ENCODE measurements at places on chromosomes 11 and 22.

DNA sequence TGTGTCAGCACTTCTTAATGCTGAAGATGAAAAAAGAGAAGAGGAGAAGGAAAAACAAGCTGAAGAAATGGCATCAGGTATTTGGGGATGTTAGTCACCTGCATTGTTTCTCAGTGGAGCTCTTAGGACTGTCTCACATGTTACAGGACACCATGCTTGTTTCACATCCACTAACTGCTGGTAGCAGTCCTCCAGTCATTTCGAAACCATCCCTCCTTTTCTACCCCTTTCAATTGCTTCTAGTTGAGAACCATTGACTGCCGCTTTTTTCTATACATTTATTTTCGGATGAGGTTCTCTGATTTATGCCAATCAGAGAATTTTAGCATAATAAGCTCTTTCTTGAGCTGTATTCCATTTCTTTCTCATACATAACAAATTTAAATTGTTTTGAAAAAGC lies 21.5 kb downstream of the BIRC2 start:
- DNase-seq, result no peak

DNA sequence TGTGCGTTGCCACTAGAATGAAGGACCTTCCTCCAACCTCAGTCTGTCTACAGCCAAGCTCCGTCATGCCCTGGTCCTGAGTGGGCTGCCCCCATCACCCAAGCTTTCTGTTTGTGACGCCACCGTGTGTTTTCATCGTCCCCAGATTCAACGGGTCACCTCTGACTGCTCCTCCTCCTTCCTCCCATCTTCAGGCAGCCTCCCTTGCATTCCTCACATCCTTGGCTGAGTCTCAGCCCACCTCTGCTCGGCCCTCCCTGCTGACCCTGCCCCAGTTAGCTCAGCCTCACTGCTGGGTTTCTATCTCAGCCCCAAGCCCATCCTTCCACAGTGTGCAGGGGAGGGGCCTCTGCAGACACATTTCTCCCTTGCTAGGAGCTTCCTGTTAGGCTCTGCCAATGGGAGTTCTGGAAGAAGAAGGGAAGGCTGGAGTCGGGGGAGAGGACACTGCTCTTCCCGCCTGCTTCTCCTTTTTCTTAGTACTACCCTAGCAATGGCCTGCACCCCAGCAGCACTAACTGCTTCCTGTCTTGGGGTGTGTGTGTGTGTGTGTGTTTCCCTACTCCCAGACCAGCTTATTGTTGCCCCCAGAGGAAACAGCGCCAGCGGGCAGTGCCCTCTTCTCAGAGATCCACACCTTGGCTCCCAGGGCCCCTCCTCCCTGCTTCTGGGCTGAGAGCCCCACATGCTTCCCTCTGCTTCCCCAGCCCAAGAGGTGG lies 5.2 kb downstream of the IFT27 start:
- DNase-seq, result no peak

- DNase-seq, result no peak
Measured at GRCh38 chr22:19707347-19708290, 6.7 kb upstream of the SEPTIN5 start.

DNA sequence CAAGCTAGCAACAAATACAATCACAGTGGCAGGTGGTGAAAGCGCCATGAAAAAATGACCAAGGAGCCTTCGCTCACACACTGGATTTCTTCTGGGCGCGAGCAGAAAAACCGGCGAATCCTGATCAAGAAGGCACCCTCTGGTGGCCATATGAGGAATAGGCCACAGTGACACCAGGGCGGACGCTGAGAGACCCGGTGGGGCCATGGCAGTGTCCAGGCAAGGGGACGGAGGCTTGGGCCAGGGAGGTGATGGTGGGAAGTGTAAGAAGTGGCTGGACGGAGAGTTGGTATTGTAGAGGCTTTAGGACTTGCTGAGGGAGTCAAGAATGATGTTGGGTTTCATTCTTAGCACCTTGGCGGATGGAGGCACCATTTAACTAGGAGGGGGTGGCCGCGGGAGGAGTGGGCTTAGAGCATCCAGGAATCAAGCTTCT lies 16.9 kb upstream of the RAC2 start:
- peak; percentile 73 for DNase-seq

- DNase-seq, result no peak
Measured at GRCh38 chr11:68373189-68373814, 60.9 kb downstream of the LRP5 start.

DNA sequence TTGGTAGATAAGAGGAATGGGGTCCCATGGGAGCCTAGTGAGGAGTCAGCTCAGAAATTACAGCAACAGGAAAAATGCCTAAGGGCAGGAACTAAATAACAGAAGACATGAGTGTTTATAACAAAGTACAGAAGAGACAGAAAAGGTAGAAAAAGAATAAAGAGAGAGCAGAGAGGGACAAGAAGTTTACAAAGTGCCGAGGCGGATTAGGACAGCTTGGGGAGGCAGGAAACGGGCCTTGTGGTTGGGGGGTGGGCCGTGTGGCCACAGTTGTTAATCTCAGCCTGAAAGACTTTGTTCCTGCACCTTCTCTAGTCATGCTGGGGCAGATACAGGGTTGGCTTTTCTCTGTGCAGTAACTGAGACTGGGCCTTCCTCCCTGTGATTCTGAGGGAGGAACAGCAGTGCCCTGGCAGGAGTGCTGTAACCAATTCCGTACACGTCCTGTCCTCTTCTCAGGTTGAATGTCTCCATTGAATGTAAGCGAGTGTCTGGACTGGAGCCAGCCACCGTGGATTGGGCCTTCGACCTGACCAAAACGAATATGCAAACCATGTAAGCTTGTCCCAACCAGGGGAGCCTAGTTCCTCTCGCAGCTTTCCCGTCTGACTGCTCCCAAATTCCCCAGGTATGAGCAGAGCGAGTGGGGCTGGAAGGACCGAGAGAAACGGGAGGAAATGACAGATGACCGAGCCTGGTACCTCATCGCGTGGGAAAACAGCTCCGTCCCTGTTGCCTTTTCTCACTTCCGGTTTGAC lies 13.2 kb downstream of the NAA40 start:
- no peak for DNase-seq

DNA sequence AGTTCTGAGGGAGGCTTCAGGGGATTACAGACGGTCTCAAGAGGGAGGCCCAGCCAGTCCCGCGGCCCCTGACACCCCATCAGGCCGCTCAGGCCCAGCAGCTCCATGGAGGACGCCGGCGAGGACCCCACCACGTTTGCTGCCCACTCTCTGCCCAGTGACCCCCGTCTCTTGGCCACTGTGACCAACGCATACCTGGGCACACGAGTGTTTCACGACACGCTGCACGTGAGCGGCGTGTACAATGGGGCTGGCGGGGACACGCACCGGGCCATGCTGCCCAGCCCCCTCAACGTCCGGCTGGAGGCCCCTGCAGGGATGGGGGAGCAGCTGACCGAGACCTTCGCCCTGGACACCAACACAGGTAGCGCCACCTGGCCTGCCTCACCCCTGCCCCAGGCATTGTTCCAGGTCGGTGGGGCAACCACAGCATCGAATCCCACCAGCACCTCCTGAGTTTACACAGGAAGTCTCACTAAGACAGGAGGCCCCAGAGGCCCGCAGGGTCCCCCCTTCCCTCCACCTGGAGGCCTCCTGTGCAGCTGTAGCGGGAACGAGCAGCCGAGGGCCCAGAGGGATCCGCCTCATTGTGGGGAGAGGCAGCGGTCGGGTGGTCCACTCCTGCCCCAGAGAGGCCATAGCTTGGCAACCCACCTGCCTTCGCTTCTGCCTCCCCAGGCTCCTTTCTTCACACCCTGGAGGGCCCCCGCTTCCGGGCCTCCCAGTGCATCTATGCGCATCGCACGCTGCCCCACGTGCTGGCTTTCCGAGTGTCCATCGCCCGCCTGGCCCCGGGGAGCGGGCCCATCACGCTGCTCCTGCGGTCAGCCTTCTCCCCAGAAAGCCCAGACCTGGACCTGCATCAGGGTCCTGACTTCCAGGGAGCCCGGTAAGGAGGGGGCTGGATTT lies 1.0 kb downstream of the PGGHG start:
- no peak for DNase-seq

- no peak for DNase-seq
Measured at GRCh38 chr11:101555366-101555765, 28.4 kb downstream of the TRPC6 start.

DNA sequence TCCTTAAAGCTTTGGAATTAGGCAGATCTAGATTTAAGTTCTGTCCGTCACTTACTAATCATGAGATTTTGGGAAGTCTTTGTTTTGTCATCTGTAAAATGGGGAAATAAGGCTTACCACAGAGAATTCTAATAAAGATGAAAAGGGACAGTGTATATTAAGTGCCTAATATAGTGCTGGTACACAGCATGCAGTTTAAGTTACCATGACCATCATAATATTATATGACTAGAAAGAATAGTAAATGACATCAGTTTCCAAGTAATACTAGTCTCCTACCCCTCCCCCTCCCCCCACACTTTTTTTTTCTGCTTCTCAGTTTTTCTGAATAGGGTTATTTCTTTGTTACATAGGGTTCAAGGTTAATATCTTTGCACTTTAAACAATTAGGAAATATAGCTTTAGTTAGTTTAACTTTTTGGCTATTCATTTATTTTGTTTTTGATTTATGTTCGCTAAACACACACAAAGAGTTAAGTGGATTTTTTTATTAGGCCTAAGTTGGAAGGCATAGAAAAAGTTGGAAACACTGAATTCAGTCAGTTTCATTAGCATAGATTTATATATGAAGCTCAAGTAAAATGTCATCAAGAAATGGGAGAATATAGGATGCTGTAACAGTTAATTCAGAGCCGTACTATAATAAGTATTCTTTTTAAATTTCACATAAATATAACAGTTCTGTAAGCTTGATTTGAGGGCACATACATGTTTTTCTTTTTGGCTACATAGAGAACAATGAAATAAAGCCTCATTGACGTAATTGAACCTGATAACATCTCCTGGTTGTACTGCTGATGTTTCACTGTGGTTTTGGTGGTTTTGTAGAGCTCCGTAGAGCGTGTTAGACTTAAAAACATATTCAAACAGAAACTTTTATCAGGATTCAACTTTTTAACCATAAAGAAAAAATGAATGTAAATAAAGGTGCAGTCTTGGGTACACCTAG lies 121.2 kb downstream of the PDE3B start:
- DNase-seq, result no peak

- peak; percentile 60 for DNase-seq
Measured at GRCh38 chr11:16807306-16807705, 68.9 kb downstream of the C11orf58 start.

DNA sequence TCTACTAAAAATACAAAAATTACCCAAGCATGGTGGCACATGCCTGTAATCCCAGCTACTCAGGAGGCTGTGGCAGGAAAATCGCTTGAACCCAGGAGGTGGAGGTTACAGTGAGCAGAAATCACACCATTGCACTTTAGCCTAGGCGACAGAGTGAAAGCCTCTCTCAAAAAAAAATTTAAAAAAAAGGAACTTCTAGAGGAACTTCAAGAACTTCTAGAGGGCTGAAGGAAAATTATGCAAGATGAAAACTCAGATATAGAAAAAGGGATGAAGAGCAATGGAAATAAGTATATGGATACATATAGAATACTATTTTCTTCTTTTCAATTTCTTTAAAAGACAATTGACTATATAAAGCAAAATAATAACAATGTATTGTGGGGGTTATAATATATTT lies 51.2 kb upstream of the PRR5 start:
- no peak for DNase-seq

DNA sequence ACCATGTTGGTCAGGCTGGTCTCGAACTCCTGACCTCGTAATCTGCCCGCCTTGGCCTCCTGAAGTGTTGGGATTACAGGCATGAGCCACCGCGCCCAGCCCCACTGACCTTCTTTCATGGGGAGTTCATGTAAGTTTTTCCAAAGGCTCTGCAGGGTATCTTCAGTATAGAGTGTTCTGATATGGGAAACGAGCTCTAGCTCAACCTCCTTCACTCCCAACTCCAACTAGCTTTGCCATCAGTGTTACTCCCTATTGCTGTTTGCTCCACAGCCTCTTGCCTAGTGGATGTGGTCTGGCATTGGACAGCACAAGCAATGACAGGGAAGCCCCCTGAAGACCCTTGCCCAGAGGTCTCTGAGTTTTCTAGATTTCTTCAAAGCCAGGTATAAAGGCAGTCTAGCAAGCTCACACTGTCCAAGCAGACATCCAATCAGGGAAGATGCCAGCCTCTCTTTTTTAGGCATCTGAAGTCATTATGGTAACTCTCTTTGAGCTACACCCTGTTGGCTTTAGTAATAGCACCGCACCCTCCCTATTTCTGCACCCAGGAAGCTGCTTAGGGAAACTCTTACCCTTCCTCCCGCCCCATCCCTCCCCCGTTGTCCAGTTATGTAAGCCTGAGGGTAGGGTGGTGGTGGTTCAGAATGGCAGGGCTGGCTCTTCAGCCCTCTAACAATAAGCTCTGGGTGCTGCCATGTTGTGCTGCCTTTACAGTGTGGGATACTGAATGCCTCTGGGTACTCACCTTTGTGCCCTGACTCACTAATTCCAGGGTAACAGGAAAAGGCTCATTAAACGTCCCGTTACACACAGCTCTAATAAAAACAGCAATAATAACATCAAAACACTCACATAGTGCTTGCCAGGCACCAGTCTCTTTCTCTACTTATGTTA lies 41.4 kb upstream of the CLDN5 start:
- DNase-seq, result no peak

All from CD14-positive monocyte (primary cell).